NCI-H1694 treated with DMSO at 0.1 percent for 48 hours (cell line): ENCODE measurements at places on chromosomes 5 and 9.

GRCh38 chr5:16548812-16549211 lies 68.0 kb downstream of the RETREG1 start:
- DNase-seq, result no peak

DNA sequence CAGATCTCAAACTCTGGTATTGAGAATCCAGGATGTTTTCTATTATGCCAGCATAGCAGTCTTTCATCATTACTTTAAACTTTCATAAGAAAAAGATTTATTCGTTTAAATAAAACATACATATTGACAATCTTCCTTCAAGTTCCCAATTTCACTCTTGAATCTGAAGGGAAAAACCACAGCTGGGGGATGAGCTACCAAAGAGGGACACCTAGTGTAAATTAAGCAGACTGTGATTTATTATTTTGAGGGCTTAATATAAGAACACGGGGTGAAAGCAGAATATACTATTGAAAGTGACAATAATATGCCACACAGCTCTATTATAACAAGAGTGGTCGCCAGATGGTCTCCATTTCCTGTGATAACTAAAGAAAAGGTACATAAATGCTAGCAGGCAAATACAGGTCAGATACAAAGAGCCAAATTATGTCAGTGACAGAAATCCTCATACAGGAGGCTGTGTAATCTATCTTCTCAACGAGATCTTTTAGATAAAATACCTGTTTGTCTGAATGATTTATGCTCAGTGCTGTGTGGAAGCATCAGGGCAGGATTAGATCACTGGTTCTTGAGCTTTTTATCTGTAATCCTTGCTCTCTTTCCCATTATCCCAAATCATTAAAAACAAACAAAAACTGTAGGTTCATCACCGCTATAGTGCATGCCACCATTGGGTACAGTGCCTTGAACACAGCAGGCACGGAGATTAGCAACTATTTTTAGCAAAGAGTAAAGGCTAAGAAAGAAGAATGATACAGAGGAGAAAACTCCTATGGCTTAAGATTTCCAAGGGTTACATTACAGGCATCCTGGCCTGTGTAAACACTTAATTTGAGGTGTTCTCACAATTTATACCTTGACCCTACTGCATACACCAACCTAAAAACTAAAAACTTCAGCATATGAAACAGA lies 116.6 kb downstream of the DROSHA start:
- DNase-seq, result no peak

DNA sequence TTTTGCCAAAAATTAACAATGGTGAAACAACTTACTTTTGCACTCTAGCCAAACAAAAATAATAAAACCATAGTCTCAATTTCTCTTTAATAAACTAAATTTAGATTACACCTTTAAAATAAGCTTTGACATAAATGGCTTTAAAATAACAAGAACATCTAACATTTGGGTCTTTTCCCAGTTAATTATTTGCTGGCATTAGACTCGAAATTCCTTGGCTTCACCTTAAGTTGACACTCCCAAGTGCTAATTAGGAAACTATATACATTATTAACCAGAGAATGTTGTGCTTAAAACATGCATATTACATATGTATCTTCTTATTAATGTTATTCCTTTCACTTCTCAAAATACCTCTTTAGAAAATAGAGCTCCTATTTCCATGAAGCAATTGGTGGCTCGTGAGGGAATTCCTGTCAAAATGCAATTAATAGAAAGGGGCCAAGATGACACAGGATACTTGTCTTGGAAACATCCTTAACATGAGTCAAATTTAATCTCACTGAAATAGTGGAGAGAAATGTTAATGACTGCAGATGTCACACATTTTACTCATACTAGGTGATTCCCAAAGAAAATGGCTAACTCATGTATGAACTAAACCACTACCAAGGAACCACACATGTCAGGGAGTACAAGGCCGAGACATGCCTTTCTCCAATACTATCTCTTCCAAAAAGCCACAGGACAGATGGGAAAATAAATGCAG lies 932.9 kb upstream of the DMAC1 start:
- DNase-seq, result peak; percentile 72

GRCh38 chr5:157603333-157604190 lies 28.0 kb upstream of the ADAM19 start:
- no peak for DNase-seq
